ENCODE measurements at places on chromosomes 3 and 15. TPM values are rescaled to one million over a fixed set of nuclear protein-coding genes. Genes with fewer than 3 reads are reported as not detected.
A peak's percentile ranks its signal among the peaks of the same experiment; 100 is the strongest.

The GABRR3 gene
- not detected for total RNA-seq

The LRRFIP2 gene
- 155 TPM for total RNA-seq

The THBS1 gene
- total RNA-seq, result 47.4 TPM

DNA sequence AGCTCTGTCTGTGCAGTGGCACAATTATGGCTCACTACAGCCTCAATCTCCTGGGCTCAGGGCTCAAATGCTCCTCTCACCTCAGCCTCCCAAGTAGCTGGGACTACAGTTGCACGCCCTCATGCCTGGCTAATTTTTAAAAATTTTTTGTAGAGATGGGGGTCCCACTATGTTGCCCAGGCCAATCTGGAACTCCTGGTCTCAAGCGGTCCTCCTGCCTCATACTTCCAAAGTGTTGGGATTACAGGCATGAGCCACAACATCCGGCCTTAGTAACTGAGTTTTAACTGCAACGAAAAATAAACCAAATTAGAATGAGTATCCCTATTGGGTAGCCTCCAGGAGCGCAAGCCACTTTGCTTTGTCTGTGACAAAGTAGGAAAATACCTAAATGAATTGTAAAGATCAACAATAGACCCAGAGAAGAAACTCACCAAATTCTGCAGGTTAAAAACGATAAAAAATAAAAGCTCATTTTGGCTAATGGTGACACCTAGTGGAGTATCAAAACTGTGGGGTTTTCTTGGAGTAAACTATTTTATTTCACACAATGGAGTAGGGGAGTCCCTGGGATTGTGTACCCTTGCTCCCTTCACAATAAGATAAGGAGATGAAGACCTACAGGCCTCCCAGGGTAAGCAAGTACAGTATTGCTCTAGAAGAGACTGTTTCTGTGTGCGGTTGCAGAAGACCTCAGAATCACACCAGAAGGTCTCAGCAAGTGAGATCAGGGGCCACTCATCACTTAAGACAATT, 21.0 kb upstream of the CA12 start:
- DNase-seq, result no peak
- H3K4me1 ChIP-seq, result no peaks in the 10 kb centered on the region
- no peaks in the 10 kb centered on the region for H3K27me3 ChIP-seq
- no peak overlapping the region for H3K4me3 ChIP-seq

The INKA1 gene
- 2.3 TPM for total RNA-seq

DNA sequence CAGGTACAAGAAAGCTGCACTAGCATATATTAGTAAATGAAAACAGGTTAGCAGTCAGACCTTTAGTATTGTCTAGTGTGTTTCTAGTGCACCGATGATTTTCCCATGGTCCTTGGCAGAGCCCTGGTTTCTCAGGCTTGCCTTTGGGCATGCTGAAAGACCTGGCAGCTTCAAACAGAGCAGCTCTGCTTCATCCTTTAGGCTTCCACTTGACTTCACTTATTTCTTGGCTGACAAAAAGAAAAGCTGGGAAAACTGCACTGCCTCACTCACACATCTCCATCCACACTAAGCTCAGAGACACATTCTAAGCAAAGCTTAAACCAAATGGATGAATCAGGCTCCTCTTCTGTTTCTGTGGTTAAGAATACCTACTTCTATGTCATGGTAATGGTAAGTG, 374.8 kb upstream of the PDZRN3 start:
- H3K4me3 ChIP-seq, result no peak overlapping the region
- no peak overlapping the region for H3K27ac ChIP-seq
- no peaks in the 10 kb centered on the region for H3K27me3 ChIP-seq
- no peaks in the 10 kb centered on the region for H3K36me3 ChIP-seq

The CELSR3 gene
- 0.14 TPM for total RNA-seq

GRCh38 chr15:95298729-95299128, 1031.8 kb upstream of the NR2F2 start:
- DNase-seq, result no peak
- no peaks in the 10 kb centered on the region for H3K36me3 ChIP-seq
- H3K4me3 ChIP-seq, result no peak overlapping the region
- H3K27ac ChIP-seq, result no peak overlapping the region
- peaks cover 30% of the 10 kb centered on the region for H3K4me1 ChIP-seq

The GPR176 gene
- total RNA-seq, result 1.6 TPM

The CCDC32 gene
- total RNA-seq, result 24.1 TPM

The TGM5 gene
- not detected for total RNA-seq

The MBD4 gene
- 18.8 TPM for total RNA-seq

DNA sequence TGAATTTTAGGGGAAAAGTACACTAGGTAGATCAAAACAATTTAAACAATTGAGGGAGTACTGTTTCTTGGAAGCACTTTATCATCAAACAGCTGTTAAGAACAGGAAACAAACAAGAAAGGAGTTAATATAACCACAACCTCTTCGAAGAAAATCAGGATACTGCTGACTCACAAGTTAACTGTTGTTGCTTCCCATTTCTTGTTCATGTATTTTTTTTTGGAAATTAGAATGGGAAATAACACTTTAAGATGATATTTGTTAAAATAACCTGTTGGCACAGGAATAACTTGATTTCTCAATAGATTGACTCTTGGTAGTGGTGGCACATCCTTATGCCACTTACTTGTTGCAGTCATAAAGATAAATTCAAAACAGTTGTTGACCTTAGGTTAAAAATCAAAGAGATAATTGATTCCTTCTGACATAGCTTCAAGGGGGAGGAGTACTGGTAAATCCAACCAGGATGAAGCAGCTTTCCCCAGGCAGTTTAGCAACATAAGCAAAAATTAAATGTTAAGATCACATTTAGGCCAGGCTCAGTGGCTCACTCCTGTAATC, 3.3 kb downstream of the BNIP2 start:
- H3K4me1 ChIP-seq, result peaks cover 62% of the 10 kb centered on the region
- H3K27ac ChIP-seq, result peak overlapping the region; percentile 99
- peaks cover 22% of the 10 kb centered on the region for H3K36me3 ChIP-seq
- no peak for DNase-seq
- peak overlapping the region; percentile 96 for H3K4me3 ChIP-seq

GRCh38 chr15:70504299-70504951, 258.9 kb downstream of the UACA start:
- peak overlapping the region; percentile 9 for H3K27ac ChIP-seq
- H3K4me3 ChIP-seq, result no peak overlapping the region
- H3K4me1 ChIP-seq, result peaks cover 30% of the 10 kb centered on the region
- no peaks in the 10 kb centered on the region for H3K36me3 ChIP-seq
- DNase-seq, result peak; percentile 62

- peaks cover 40% of the 10 kb centered on the region for H3K36me3 ChIP-seq
- H3K27me3 ChIP-seq, result no peaks in the 10 kb centered on the region
- DNase-seq, result no peak
- no peaks in the 10 kb centered on the region for H3K4me1 ChIP-seq
Measured at GRCh38 chr3:184196536-184196935, 10.5 kb downstream of the ABCF3 start.

- H3K4me3 ChIP-seq, result no peak overlapping the region
- no peak for DNase-seq
- peaks cover 15% of the 10 kb centered on the region for H3K27me3 ChIP-seq
- H3K4me1 ChIP-seq, result no peaks in the 10 kb centered on the region
- H3K27ac ChIP-seq, result no peak overlapping the region
Measured at GRCh38 chr15:33612721-33613304, 302.0 kb downstream of the RYR3 start.

GRCh38 chr3:112847692-112848091, 1.0 kb upstream of the CD200R1L start:
- DNase-seq, result no peak
- no peaks in the 10 kb centered on the region for H3K27me3 ChIP-seq
- H3K36me3 ChIP-seq, result no peaks in the 10 kb centered on the region

The RNF123 gene
- total RNA-seq, result 48.6 TPM
